ENCODE measurements at places on chromosomes 5 and 9. TPM values are rescaled to one million over a fixed set of nuclear protein-coding genes. Genes with fewer than 3 reads are reported as not detected.

- peak; percentile 66 for DNase-seq
These were observed 57.9 kb downstream of the TGFBR1 start for GRCh38 chr9:99162759-99163364.

ZDHHC11 gene
- 1.6 TPM for polyA plus RNA-seq

GRCh38 chr5:143046314-143046713 lies 276.1 kb downstream of the ARHGAP26 start:
- no peak for DNase-seq

RNF224 gene
- polyA plus RNA-seq: 0.80 TPM

PCSK1 gene
- polyA plus RNA-seq: 0.13 TPM

ROPN1L gene
- polyA plus RNA-seq: 1.4 TPM

DNA sequence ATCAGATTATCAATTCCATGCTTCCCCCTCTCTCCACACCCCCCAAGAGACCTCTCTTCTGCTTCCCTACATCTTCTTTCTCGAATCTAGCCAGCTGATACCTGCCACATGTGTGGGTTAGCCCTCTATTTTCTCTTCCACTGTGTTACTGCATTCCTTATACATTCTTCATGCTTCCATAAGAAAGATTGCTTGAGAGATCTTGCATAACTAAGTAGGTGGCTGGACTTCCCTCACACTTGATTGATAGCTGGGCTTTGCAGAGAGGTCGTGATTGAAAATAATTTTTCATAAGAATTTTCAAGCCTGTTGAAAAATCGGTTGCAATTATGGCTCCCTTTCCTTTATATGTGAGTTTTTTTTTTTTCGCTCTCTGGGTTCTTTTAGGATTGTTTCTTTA lies 33.0 kb upstream of the PANK3 start:
- no peak for DNase-seq

RBM27 gene
- polyA plus RNA-seq: 4.9 TPM

DNAJC21 gene
- 24.5 TPM for polyA plus RNA-seq

ARL14EPL gene
- polyA plus RNA-seq: not detected

- no peak for DNase-seq
These were observed 28.7 kb upstream of the FNIP1 start for GRCh38 chr5:131825404-131826013.

- no peak for DNase-seq
These were observed 43.3 kb downstream of the PRRX2 start for GRCh38 chr9:129708793-129709192.

MYMK gene
- not detected for polyA plus RNA-seq

LRRC26 gene
- not detected for polyA plus RNA-seq

- DNase-seq: peak; percentile 89
These were observed 63.5 kb downstream of the C9orf50 start for GRCh38 chr9:129557192-129558036.

GRCh38 chr5:100186181-100186580 lies 349.0 kb upstream of the FAM174A start:
- no peak for DNase-seq

DNA sequence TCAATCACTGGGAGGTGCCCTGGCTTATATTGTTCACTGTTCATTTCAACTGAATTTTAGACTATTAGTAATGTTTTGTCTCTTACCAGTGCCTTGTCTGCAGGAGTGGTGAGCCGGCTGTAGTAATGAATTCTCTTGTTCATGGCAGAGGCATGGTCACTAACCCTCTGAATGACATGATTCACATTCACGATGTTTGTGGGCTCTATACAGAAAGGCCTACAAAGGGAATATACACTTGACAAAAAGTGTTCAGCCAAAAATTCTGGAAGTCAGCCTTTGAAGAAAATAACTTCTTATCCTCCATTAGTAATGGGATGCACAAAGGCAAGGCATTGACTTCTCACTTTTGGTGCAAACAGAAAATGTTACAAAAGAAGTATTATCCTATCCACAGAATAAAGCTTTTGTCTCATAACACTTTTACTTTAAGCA lies 39.6 kb downstream of the SLC38A9 start:
- no peak for DNase-seq

GRCh38 chr5:60541980-60542379 lies 158.0 kb downstream of the DEPDC1B start:
- DNase-seq: no peak

GRCh38 chr9:120043448-120043847 lies 536.5 kb downstream of the CDK5RAP2 start:
- no peak for DNase-seq

ORM1 gene
- 0.73 TPM for polyA plus RNA-seq

DNA sequence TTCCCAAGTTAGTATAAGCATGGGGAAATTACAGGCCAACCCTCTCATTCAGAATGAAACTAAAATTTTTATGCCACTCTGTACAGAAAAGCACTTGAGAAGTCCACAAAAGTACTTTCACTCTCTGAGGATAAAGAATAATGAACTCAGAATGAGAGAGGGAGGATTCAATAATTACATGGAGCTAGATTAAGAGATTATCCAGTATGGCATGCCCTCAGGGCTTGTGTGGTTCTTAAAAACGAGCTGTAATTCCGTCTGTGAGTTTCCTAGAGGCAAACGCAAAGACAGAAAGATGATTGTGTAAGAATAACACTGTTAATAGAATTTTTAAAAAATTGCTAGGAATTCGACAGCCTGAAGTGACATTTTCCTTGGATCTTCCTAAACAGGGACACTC lies 126.8 kb upstream of the PTCH1 start:
- no peak for DNase-seq

ERAP2 gene
- polyA plus RNA-seq: 13.8 TPM

GRCh38 chr5:76704131-76704663 lies 11.7 kb upstream of the F2R start:
- no peak for DNase-seq

SPATA31E1 gene
- polyA plus RNA-seq: not detected

DNA sequence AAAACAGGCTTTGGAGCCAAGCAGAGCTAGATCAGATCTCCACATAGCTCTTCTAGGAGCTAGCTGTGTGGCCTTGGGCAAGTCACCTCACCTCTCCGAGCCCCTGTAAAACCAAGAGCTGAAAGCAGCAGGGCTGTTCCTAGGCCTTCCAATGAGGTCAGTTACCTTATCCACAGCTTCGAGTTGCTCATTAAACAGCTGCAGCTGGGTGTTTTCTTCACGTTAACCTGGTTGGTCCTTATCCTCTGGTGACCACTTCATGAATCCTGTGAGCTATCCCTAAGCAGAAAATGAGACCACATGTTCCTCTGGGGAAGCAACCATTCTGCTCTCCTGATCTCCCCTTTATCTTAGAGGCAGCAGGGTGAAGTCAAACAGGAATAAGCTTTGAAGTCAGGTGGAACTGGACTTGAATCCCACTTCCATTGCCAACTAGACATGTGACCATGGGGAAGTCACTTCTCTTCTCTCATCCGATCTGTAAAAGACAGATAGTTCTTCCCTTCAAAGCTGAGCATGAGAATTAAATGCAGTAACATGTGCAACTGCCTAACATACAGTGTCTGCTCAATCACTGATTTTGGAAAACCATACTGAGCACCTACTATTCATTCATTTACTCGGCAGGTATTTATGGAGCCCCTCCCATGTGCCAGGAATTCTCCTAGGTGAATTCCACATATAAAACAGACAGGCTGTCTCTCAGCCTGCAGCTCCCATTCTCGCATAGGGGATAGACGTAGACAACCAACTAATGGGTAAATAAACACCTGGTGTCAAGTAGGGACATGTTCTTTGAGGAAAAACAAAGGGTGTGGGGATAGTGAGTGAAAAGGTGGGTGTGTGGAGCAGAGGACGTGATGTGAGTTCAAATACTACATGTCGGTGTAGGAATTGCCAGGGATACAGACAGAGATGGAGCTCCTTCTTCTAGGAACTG lies 111.7 kb upstream of the BOD1 start:
- no peak for DNase-seq

GRCh38 chr5:31657315-31657979 lies 18.5 kb downstream of the PDZD2 start:
- no peak for DNase-seq

IFNK gene
- not detected for polyA plus RNA-seq
